MCF 10A (cell line): ENCODE measurements at places on chromosomes 16 and 17.

DNA sequence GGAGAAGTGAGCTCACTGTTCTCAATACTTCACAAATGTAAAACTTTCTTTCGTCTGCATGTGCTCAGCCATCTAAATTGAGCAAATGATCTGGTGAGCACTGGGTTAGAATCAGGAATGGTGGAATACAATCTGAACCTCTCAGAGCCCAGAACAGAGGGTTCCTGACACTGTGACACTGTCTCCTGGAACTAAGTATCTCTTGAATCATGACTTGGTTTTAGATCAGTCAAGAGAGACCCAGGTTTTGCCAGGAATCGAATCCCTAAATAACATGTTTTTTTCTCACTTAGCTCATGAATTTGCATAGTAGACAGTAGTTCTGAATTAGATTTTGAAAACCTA lies 49.3 kb downstream of the SF3B3 start:
- no peak for DNase-seq

DNA sequence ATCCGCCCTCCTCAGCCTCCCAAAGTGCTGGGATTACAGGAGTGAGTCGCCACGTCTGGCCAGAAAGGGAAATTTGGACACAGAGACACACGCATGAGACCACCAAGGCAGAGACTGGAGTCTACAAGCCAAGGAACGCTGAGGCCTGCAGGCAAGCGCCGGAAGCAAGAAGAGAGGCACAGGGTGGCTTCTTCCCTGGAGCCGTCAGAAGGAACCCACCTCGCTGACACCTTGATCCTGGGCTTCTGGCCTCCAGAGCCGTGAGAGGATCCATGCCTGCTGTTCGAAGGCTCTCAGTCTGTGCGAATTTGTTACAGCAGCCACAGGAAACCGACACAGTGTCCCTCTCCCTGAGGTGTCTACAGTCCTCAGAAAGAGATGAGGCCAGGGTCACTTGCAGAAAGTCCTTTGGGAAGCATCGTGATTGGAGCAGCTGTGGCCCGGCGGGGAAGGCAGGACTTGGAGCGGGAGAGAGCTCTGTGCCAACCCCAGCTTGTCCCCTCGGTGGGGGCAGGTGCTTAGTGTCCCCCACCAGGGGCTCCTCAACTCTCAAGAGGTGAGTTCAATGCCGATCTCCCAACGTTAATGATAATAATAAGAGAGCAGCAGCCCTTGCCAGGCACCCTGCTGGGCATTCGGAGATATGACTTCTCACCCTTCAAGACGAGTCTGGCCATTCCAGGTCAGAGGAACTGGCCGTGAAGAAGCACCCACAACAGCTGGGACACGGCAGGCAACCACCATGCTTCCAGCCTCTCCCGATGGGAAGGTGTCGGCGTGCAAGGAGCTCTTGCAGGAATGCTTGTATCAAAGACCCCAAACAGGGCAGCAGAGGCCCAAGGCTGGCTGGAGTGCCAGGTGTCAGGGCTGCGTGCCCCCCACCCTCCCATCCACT lies 68.4 kb upstream of the TNRC6C start:
- no peak for DNase-seq

- peak; percentile 92 for DNase-seq
These were observed 13.7 kb downstream of the PITPNC1 start for GRCh38 chr17:67390646-67391361.

- no peak for DNase-seq
These were observed 8.2 kb downstream of the COTL1 start for GRCh38 chr16:84609563-84610177.

DNA sequence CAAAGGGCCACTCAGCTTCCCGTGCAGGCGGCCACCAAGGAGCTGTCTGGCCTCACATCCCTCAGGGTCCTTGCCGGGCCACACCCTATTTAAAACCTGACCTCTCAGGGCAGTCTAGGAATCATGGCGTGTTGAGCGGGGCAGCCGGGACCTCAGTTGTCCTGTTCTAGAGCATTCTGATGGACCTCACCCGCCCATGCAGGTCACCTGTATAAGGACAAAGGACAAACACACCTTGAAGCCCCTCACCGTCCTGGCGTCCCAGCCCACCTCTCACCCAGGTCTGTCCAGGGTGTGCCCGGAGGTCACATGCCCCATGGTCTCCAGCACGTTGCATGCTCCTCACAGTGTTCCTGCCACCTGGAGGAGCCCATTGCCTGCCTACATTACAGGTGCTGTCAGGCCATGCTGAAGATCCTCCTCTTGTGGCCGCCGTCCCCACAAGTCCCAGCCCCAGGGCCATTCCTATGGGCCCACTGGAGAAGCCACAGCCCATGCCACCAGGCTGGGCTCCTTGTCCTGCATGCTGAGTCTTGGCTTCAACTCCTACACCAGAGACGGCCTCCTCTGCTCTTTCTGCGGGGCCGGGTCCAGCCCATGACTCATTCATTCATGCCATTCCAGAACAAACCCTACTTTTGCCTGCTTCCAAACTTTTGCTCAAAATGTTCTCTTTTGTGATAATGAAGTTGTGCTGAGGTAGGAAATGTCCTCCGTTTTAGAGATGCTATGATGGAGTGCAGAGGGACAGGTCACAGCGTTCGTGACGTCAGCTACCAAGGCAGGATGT lies 46.3 kb downstream of the PEMT start:
- DNase-seq = peak; percentile 27

DNA sequence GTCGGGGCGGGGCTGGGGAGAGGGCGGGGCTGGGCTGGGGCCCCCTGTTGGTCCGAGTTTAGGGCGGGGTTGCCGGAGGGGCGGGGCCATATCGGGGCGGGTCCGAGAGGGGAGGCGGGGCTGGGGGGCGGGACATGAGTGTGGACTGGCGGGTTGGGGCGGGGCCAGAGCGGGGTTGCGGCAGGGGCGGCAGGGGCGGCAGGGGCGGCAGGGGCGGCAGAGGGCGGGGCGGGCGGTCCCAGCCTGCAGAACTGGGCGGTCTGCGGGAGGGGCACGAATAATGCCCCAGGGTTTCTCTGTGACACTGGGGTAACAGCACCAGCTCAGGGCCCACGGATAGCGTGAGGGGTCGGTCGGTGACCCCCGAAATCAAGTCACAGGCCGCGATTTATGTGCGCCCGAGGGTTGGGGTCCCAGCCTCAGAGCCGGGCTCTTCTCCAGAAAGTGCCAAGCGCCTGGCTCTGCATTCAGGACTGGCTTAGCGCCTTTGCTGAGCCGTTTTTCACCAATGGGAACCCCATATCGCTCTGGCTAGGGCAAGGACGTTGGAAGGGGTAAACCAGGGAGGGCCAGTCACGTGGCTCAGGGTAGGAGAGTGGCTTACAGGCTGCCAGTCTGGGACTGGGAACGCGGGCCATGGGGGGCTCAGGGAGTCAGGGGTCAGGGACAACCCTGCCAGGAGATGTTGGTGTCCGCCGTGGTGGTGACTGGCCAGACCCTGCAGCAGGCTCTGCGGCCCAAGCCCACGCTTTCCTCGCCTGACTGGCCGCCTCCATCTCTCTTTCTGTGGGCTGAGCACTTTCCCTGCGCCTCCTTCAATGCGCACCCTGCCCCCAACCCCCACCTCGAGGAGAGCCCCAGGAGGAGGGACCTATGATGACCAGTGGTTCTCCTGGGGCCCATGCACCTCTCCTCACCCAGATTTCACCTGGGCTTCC lies 1.2 kb upstream of the METTL26 start:
- peak; percentile 91 for DNase-seq

GRCh38 chr17:68694791-68695485 lies 93.8 kb upstream of the FAM20A start:
- no peak for DNase-seq
